ENCODE measurements at places on chromosomes 4 and X.

DNA sequence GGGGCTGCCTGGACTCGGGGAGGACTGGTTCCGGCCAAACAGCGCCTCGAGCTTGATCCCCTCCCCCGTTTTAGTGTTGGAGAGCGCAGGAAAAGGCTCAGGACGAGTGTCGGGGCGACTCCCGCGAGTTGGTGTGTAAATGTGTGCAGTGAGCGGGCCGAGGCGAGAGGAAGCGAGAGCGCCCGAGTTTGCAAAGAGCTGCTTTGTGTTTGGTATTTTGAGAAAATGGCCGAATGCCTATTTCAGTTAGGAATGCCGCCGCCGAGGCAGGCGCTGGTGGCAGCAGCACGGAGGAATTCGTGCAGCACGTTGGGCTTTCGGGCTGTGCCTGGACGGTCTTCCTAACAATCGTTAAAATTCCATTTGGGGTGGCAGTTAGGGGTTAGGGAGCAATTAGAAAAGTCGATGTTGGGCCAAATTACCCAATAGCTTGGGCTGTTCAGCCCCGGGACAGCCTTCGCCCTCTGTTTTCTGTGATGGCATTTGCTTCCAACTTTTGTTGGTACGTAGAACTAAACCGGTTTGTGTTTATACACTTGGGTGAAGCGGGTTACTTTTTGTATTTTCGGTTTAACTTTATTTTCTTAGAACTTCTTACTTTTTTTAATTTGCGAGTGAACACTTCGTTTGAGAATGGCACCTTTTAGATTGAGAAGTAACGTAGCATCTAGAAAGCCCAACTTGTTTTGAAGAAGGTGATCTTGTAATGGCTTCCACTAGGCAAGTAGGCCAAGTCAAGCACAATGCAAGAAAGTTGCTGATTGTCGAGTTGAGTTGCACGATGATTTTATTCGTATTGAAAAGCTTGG is 1.6 kb downstream of the REST start:
- peak; percentile 32 for DNase-seq

GRCh38 chr4:22521240-22521639 is 5.4 kb upstream of the ADGRA3 start:
- DNase-seq = no peak

GRCh38 chrX:79592259-79592658 is 225.1 kb upstream of the ITM2A start:
- DNase-seq = no peak

GRCh38 chrX:114611018-114611619 is 27.2 kb downstream of the HTR2C start:
- peak; percentile 8 for DNase-seq

GRCh38 chr4:61202638-61203435 is 2.7 kb downstream of the ADGRL3 start:
- DNase-seq = no peak

- no peak for DNase-seq
Measured at GRCh38 chrX:133580625-133581024, 165.3 kb upstream of the GPC4 start.

- DNase-seq = no peak
Measured at GRCh38 chr4:23438764-23439163, 451.1 kb downstream of the PPARGC1A start.

DNA sequence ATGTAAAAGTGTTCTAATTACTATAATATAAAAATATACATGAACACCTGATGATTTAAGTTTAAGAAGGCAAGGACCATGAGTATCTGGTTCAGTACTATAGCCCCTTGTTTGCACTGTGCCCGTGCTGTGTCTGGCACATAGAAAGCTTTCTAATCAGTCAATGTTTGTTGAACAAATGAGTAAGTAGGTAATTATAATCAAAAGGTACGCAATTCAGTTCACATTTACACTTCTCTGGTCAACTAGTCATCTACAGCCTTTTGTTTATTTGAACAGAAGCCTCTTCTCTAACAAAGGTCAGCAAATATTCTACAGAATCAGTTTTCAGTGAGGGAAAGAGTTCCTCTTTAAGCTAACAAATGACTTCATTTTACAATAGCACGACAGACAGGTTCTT is 523.3 kb downstream of the SMARCA1 start:
- DNase-seq = no peak

DNA sequence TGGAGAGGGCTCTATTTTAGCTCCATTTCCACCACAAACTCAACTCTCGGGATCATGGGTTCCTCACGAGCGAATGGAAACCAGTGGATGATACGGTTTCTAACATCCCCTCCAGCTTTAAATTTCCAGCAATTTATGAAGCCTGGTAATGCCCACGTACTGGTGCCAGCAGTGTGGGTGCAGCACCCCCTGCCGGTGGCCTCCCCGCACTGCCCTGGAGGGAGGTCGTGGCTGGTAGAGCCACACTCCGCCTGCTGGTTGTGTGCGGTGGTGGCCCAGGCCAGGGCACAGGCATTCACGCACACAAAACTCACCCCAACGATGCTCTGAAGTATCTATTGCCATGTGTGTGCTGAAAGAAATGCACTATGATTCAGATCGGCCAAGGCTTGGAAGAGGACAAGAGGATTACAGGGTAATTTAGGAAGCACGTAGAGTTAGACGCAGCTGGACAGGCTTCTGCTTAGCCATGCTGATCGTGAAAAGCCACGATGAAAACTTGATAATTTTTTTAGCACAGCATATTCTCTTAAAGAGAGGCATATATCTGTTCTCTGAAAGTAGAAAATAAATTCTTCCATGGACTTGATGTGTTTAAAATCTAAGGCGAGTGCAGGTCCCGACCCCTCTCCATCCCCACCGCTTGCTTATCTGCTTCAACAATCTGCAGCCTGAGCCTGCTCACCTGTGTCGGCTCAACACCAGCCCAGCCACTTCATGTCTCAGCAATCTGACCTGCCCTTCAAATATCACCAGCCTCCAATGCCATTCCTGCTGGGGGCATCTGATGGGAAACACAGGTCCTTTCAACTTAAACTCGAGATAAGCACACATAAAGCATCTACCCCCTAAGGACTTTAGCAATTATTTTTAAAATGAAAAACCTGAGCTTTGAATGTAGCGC is 59.1 kb downstream of the SCD5 start:
- DNase-seq = no peak

DNA sequence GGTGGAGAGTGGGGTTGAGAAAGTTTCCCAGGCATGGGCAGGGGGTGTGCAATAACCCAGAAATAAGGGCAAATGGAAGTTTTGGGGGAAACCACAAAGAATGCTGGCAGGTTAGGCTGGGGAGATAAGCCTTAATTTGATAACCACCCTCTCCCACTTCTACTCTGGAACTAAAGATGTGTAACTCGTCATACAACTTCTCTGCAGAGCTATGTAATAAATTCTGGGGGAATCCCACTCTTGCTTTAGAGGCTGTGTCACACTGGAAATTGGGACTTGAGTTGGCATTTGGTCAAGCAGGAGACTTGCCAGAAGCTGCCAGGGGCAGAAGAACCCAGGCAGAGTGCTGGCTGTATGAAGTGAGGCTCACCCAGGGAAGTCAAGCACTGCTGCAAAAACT is 170.9 kb upstream of the CPEB2 start:
- no peak for DNase-seq

Data from HCEC 1CT (cell line).